Sciatic nerve (tissue), 2 donors: ENCODE measurements at places on chromosomes 12 and 14. TPM values are rescaled to one million over a fixed set of nuclear protein-coding genes. Genes with fewer than 3 reads are reported as not detected.

DNA sequence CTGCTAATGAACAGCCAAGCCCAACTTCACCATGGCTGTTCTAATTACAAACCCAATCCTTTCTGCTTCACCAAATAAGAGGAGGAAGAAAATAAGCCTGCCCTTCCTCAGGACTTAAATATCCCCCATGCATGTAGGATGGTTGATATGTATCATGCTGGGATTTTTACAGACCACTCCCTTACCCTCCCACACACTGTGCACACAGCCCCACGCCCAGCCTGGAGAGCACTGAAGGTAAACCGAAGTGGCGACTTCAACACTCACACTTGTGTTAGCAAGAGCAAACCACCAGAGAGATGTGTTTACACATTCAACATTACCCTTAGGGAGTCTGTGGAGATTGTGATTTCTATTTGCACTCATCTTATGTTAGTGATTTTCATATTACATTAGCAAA, 241.2 kb downstream of the EGLN3 start:
- no peak for DNase-seq

GRCh38 chr14:72476657-72477499, 417.0 kb downstream of the DPF3 start:
- no peak for DNase-seq

DNA sequence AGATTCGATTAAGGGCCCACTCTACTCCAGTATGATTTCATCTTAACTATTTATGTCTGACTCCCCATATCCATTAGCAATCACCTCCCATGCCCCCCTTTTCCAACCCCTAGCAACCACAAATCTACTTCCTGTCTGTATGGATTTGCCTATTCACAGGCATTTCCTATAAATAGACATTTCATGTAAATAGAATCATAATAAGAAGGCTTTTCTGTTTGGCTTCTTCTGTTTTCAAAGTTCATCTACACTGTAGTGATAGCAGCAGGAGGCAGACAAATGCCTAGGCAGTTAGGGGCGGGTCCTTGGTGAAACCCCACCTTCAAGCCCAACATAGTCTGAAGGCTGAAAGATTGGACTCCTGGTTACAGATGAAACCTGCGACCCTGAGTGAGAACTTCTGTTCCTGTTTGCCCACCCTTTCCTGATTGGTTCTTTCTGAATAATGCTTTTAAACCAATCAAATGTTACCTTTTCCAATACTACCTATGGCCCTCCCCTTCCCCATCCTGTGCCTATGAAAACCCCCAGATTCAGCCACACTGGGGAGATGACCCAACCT, 62.1 kb upstream of the HECTD1 start:
- DNase-seq = no peak

GRCh38 chr12:47314996-47315395, 235.2 kb upstream of the AMIGO2 start:
- DNase-seq = no peak

GRCh38 chr12:114555451-114555850, 128.5 kb downstream of the TBX3 start:
- DNase-seq = no peak

DNA sequence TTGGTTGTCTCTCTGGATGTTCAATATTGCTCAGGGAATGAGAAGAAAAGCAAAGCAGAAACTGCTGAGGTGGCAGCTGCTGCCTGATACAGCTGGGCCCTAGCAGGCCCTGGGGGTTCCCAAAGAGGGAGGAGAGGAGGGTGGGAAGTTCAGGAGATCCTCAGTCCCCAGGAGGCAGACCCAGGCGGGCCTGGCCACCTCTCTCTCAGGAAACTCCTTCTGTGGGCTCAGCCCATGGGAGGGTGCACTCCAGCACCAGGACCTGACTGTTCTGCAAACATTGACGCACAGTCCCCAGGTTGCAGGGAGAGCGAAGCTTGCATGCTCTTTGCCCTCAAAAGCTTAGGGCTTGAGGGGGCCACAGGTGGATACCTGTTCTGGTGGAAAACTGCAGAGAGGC, 29.6 kb downstream of the IRF2BPL start:
- no peak for DNase-seq

DNA sequence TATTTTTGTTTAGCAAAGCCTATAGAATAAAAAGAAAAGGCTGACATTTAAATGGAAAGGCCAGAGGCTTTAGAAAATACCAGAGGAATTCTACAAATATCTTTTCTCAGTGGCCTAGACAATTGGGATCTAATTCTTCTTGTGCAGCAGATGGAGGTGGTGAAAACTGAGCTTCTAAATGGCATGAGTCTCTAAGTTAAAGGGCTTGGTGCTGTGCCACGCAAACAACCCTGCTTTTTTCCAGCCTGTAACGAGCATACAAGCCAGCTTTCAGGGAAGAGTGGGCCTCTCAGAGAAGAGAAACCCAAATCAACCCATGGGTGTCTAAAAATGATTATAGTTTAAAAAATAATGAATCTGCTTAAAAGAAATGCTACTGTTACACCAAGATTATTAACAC, 237.9 kb upstream of the NAV3 start:
- DNase-seq = no peak

GRCh38 chr14:34496679-34497513, 34.9 kb upstream of the SPTSSA start:
- DNase-seq = peak; percentile 82

DNA sequence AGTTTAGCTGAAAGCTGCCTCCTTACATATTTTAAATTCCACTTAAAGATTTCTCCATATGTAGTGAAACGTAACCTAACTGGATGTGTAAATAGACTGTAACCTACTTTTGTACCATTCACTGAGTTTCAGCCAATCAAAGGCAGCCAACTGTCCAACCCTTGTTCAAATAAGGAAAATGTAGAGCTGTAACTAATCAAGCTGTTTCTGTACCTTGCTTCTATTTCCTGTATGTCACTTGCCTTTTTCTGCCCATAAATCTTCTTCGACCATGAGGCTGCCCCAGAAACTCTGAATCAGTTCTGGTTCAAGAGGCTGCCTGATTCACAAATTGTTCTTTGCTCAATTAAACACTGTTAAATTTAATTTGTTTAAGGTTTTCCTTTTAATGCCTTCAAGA, 6.3 kb downstream of the SLC7A8 start:
- no peak for DNase-seq

- DNase-seq = peak; percentile 53
Observed at GRCh38 chr14:101497684-101498525, 63.4 kb upstream of the DIO3 start.

BHLHE41 gene
- 64.4 TPM for total RNA-seq

NUAK1 gene
- total RNA-seq = 38.6 TPM

LMNTD1 gene
- total RNA-seq = not detected

CLEC14A gene
- 47.3 TPM for total RNA-seq

SERPINA10 gene
- not detected for total RNA-seq

FOXN4 gene
- not detected for total RNA-seq
